ENCODE measurements at places on chromosomes 12 and 14.
A peak's percentile ranks its signal among the peaks of the same experiment; 100 is the strongest.

DNA sequence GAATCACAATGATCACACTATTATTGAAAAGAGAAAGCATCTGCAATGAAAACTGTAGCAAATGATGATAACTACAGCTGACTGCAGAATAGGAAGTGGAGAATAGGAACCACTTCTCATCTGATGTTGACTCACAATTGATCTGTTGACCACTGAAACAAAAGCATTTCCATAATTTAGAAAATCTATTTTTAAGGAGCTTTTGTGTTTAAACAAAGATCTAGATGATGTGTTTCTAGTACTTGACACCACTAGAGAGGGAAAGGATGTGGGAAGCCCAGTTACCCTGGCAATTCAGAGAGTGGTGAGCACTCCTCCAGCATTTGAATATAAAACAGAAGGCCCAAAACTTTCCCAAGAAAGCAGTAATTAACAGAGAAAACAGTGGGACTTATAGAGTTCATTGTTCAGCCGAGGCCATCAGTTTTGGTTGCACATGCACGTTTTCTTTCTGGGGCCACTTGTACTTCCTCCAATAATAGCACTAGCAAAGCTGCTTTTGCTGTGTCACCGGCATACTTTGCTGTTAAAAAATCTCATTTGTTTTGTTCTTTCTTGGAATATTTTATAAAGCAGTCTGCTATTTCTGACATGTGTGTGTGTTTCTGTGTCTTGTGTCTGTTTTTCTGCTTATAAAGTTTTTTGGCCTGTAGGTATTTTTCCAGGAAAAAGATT is 76.1 kb upstream of the HECTD1 start:
- DNase-seq, result no peak

- DNase-seq, result no peak
These were observed 773.7 kb downstream of the BCL11B start for GRCh38 chr14:98498019-98498885.

DNA sequence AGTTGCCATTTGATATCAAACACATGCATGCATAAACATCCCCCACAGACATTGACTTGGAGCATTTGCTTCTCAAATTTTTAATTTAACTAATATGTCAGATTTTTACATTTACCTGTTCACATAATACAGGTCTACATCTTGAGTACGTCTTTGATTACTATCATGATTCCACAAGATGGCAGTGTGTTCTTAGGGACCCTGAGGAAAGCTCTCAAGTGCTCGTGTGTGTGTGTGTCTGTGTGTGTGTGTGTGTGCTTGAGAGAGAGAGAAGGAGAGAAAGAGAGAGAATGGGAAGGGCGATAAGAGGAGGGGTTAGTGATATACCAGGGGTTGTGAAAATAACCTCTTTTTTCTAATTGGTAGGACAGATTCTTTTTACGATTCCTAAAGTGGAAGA is 167.1 kb upstream of the OR4E1 start:
- no peak for DNase-seq

DNA sequence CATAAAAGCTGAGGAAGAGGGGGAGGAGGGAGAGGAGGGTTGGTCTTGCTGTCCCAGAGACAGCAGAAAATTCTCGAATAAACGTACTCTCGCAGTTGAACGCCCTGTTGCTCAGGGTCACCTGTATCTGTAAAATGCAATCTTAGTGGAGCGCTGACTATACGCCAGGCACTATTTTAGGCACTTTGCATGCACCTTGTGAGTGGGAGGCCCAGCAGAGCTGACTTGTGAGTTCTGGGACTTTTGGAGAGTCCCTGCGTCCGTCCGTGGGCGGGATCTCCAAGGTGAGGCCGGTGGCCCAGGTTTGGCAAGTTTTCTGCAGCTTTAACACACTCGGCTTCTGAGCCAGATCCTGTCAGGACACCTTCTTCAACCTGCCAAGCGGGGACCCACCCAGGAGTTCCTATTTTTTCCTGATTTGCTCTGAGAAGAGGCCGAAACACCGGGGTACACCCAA is 32.5 kb upstream of the PLEKHG6 start:
- DNase-seq, result no peak

- DNase-seq, result peak; percentile 39
These were observed 9.7 kb upstream of the ZDHHC22 start for GRCh38 chr14:77151245-77151644.

- DNase-seq, result no peak
These were observed 157.0 kb downstream of the ASCL1 start for GRCh38 chr12:103114296-103115055.

DNA sequence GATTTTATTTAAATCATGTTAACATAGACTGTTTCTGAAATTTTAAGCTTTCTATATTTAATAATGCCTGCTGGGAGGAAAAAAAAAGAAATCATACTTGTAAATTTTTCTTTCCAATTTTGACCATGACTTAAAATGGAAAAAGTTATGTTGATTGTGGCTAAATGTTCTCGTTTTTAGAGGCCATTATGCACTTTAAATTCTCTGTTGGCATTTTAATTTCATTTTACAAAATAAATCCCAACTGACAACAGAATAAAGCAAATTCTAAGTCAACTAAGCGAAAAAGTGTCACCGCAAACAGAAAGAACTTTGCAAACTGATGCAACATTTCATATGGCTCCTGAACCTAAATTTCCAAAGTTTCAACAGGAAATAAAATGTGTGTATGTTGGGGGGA is 74.8 kb upstream of the G2E3 start:
- no peak for DNase-seq

DNA sequence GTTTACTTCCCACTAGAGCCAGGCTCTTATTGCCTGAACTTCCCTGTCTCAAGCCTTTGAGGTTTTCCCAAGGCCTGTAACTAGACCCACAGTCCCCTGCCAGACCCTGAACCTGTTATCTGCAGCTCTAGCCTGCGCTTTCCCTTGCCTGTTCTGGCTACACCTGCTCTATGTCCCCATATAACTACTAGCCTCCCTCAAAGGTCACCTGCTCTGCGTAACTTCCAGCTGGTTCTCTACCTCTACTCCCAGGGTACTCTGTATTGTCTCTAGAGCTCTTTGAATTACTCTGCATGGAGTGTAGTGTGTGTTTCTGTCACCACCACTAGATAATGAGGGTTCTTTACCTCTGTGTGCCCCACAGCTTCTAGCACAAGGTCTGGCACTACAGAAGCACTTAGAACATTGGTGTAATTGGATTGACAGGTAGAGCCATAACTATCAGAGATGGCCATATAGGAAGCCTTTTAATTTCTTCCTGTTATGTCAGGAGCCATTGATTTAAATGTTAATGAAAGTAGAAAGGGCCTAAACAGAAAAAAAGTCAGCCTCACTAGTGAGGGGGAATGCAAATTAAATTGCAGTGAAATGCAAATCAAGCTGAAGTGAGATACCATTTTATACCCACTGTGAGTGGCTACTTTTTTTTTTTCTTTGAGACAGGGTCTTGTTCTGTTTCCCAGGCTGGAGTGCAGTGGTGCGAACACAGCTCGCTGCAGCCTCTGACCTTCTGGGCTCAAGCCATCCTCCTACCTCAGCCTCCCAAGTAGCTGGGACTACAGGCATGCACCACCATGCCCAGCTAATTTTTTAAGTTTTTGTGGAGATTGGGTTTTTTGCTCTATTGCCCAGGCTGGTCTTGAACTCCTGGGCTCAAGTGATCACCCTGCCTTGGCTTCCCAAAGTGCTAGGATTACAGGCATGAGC is 47.8 kb downstream of the EID3 start:
- DNase-seq, result no peak

- no peak for DNase-seq
These were observed 165.6 kb downstream of the PRKCH start for GRCh38 chr14:61486930-61487495.

DNA sequence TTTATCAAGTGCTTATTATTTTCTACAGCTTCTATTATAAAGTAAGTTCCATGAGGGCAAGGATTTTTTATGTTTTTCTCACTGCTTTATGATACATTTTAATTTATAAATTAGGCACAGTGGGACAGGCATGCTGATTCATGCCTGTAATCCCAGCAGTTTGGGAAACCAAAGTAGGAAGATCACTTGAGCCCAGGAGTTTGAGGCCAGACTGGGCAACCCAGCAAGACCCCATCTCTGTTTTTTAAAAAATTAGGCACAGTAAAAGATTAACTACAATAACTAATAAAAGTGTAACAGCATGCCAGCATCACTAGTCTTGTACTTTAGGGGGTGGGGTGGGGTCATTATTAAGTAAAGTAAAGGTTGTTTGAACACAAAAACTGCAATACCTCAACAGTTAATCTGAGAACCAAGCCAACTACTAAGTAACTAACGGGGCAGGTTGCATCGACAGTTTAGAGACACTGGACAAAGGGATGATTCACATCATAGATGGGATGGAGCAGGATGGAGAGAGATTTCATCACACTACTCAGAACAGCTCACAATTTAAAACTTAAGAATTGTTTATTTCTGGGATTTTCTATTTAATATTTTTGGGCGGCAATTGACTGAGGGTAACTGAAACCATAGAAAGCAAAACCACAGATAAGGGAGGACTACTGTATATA is 119.5 kb downstream of the PLEKHA5 start:
- DNase-seq, result no peak

DNA sequence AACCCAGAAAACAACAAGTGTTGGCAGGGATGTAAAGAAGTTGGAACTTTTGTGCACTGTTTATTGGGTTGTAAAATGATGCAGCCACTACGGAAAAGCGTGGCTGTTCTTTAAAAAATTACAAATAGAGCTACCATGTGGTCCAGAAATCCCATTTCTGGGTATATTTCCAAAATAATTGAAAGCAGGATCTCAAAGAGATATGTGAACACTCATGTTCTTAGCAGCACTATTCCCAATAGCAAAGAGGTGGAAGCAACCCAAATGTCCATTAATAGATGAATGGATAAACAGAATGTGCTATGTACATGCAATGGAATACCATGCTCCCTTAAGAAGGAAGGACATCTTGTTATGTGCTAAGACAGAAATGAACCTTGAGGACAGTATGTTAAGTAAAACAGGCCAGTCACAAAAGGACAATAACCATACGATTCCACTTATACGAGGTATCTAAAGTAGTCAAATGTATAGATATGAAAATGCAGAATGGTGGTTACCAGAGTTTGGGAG is 249.5 kb downstream of the PHLDA1 start:
- no peak for DNase-seq

DNA sequence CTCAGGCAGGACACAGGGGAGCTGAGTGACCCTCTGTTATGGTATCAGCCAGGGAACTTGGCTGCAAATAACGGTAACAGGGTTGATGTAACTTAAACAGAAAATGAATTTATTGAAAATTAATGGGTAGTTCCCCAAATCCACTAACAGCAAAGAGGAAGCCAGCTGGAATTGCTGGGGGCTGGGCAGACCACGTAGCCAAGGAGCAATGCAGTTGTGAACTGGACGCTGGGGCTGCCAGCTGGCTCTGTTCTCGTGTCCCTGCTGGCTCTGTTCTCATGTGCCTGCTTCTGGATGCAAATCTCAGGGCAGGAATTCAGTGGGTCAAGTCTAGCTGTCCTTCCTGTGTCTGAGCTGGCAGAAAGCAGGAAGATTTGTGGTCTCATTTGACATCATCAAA is 1383.3 kb upstream of the TMEM132C start:
- no peak for DNase-seq

All from hepatic stellate cell (primary cell).